RCC 7860 (cell line): ENCODE measurements at places on chromosomes 13 and 19.
A peak's percentile ranks its signal among the peaks of the same experiment; 100 is the strongest.

GRCh38 chr13:72507416-72508199 lies 219.8 kb downstream of the MZT1 start:
- peak; percentile 9 for DNase-seq

- no peak for DNase-seq
Measured at GRCh38 chr13:42272804-42273175, 838 bp downstream of the AKAP11 start.

DNA sequence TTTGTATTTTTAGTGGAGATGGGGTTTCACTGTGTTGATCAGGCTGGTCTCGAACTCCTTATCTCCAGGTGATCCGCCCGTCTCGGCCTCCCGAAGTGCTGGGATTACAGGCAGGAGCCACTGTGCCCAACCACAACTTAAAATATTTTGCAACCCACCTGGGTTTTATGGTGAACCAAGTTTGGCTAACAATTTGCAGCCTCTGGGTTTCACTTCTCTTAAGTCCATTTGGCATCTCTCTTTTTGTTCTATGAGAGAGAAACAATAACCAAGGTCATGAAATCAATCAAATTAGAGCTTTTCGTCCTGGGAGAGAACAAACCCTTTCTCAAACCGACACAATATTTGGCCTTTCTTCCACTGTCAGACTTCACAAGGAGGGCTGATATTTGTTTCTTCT lies 5.6 kb upstream of the SMAD9 start:
- DNase-seq = no peak

DNA sequence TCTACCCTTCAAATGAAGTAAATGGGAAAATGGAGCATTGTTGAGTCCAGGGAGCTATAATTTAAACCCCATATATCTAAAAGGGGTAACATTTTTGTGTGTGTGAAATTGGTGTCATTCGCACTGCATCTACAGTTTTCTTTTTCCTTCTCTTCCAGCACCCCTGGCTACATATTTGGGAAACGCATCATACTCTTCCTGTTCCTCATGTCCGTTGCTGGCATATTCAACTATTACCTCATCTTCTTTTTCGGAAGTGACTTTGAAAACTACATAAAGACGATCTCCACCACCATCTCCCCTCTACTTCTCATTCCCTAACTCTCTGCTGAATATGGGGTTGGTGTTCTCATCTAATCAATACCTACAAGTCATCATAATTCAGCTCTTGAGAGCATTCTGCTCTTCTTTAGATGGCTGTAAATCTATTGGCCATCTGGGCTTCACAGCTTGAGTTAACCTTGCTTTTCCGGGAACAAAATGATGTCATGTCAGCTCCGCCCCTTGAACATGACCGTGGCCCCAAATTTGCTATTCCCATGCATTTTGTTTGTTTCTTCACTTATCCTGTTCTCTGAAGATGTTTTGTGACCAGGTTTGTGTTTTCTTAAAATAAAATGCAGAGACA lies 28.6 kb downstream of the ALOX5AP start:
- no peak for DNase-seq
